ENCODE measurements at places on chromosomes 4 and X. TPM values are rescaled to one million over a fixed set of nuclear protein-coding genes. Genes with fewer than 3 reads are reported as not detected.
A peak's percentile ranks its signal among the peaks of the same experiment; 100 is the strongest.

GRCh38 chr4:38948551-38948950 is 80.9 kb downstream of the FAM114A1 start:
- no peak for DNase-seq

Gene GNRHR
- polyA plus RNA-seq: not detected

DNA sequence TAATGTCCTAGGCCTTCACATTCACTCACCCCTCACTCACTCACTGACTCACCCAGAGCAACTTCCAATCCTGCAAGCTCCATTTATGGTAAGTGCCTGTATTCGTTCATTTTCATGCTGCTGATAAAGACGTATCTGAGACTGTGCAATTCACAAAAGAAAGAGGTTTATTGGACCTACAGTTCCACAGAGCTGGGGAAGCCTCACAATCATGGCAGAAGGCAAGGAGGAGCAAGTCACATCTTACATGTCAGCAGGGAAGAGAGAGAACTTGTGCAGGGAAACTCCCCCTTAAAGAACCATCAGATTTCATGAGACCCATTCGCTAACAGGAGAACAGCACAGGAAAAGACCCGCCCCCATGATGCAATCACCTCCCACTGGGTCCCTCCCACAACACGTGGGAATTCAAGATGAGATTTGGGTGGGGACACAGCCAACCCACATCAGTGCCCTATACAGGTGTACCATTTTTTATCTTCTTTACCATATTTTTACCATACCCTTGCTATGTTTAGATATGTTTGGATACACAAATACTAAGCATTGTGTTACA is 18.2 kb upstream of the TLR1 start:
- no peak for DNase-seq

DNA sequence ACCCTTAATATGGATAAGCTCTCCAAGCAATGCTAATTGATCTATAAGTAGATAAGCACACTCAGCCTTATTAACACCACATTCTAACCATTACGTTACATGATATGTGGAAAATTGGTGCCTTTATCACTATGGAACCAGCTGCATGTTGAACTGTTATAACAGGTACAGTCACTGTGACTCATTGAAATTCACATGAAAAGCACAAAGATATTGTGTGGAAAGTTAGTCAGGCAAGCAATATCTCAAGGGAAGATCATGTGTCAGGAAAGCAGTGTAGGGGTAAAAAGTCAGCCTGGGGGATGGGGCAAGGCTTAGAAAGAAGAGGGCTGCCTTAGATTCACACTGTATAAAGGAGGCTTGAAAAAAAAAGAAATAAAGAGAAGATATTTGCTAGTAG is 313.7 kb upstream of the SMIM31 start:
- DNase-seq: no peak

DNA sequence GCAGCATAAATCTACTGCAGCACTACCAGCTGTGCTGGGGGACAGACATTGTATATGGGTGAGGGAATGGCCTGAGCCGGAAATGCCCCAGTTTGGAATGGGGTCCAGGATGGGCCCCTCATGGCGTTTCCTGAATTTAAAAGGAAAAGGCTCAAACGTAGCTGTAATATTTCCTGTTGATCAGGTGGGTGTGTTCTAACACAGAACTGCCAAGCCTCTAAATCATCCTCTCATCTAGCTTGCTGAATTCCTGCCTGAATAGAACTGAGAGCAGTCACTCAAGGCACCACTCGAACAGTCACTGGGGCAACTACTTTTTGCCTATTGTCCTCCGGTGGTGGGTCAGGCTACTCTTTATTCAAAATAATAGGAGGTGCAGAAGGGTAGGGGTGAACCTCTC is 28.7 kb downstream of the ADH6 start:
- DNase-seq: no peak

Gene NDST3
- polyA plus RNA-seq: not detected

Gene ARHGAP36
- not detected for polyA plus RNA-seq

Gene PAGE5
- not detected for polyA plus RNA-seq

DNA sequence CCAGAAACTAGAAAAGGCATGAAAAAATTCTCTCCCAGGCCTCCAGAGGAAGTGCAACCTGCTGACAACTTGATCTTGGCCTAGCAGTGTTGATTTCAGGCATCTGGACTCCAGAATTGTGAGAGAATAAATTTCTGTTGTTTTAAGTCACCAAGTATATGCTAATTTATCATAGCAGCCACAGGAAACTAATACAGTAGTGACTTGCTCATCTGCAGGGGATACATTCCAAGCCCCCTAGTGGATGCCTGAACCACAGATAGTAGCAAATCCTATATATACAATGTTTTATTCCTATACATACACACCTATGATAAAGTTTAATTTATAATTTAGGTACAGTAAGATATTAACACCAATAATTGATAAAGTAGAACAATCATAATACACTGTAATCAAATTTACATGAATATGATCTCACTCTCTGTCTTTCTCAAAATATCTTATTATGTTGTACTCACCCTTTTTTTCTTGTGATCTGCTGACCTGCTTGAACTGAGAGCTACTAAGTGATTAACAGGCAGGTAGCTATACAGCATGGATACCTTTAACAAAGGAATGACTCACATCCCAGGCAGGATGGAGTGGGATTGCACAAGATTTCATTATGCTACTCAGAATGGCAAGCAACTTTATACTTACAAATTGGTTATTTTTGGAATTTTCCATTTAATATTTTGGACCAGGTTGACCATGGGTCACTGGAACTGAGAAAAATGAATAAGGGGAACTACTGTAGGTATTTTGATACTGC is 501.1 kb downstream of the KCNIP4 start:
- no peak for DNase-seq

Gene ETDA
- not detected for polyA plus RNA-seq

DNA sequence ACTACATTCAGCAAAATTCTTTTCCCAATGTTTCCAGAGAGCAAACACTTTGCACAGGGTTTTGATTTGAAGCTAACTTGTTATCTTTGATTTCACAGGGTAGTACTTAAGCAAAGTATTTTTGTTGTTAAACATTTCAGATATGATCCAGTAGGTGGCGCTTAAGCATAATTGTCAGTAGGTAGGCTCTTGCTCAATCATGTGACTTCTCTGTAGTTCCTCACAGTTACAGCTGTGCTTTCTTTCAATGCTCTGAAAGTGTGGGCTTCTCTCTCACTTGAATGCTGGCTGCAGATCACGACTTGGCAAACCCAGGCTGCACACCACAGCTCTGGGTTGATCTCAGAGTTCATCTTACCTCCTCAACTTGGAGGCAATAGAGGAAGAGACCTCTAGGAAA is 1016.5 kb downstream of the SH3BGRL start:
- DNase-seq: peak; percentile 0

GRCh38 chr4:47863486-47863885 is 25.6 kb upstream of the CORIN start:
- no peak for DNase-seq

Gene LRIT3
- 0.04 TPM for polyA plus RNA-seq

DNA sequence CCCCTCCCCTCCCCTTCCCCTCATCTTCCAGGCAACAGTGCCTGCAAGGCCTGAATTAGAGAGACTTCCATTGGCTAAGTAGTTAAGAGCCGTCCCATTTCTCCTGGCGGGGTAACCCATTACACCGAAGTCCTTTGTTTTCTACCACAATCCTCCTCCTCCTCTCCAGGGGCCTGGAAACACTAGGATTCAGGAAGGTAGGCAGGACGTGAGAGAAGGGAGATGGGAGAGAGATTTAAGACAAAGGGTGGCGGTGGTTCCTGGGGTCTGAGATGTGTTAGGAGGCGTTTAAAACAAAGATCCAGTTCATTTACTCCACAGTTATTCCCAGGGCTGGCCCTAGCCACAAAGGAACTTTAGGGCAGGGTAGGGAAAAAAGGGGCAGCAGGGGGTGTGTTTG is 28.0 kb downstream of the NYX start:
- DNase-seq: no peak

DNA sequence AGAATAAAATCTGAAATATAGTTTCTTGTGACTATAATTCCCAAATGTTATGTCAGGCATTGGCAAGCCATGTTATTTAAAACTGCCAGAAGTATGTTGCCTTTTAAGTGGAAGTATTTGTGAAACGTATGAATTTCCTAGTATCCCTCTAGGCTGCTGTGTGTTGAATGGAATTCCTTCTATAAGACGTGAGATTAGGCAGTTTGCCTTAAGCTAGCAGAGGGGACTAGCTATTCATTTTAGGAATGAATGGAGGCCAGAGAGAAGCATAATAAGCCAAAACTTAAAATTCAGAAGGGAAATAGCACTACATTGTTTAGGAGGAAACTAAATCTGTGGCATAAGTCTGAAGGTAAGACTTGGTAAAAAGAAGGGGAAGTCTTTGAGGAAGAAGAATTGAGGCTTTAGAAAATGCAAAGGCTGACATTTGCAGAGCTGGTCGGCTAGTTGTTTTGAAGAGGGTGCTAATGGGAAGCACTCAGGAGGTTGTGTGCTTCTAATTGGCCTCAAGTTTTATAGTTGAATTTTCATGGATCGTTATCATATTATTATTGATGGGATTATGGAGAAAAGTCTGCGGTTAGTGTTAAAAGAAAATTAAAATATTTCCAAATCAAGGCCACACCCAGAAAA is 57.1 kb downstream of the TMEM131L start:
- no peak for DNase-seq

DNA sequence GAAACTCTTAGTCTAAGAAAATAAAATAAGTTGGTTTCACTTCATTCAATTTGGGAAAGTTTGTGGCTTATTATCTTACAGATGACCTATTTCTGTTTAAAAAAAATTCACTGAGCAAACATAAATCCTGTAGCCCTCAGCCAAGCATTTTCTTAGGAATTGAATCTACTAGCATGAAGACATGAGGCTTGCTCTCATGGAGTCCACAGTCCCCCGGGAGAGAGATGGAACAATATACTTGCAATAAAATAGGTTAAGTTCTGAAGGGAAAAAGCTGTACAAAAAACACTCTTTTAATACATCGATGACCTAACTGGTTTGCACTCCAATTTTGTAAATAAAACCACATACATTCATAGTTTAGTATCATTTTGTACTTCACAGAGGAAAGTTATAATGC is 642.6 kb upstream of the FAM241A start:
- DNase-seq: no peak

GRCh38 chr4:53605783-53606182 is 14.5 kb upstream of the LNX1 start:
- no peak for DNase-seq

GRCh38 chr4:154341448-154341847 is 150.2 kb downstream of the DCHS2 start:
- no peak for DNase-seq

GRCh38 chrX:397575-397974 is 10.9 kb upstream of the PPP2R3B start:
- no peak for DNase-seq

Gene NBDY
- polyA plus RNA-seq: 1.4 TPM

DNA sequence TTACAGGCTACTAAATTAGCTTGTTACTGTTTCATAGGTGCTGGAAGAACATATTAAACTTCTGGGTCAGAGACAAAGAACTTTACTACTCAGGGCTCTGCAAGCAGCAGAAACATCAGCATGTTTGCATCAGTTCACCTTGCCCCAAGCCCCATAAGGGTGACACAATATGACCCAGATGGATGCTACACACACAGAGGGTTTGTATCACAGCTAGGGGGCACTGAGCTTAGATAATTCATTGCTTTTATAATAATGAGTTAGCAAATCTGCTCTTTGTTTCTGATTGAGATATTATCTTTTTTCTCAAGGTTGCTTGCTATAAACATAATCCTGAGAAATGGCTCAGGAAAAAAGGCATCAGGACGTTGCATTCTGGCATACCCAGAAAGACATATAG is 4.8 kb upstream of the SYNPO2 start:
- DNase-seq: no peak

DNA sequence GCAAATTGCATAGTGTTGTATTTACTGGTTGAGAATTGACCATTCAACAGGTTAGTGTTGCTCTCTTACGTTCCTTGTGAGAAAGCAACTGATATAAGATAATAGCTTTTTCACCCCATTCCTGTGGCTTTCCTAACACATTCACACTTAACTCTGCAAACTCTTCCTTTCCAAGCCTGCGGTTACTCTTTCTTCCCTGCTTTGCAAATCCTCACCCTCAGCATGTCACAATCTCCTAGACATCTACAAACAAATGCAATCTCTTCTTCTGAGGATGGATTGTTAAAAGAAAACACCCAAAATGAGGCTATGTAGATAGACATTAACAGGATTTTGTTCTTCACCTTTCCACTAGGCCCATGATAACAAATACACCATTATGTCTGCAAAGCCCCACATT is 771.7 kb upstream of the PCDH7 start:
- DNase-seq: no peak

Gene BEX1
- 26.6 TPM for polyA plus RNA-seq

Data from HepG2 (cell line).